SJCRH30 (cell line): ENCODE measurements at places on chromosomes 1 and 21.

DNA sequence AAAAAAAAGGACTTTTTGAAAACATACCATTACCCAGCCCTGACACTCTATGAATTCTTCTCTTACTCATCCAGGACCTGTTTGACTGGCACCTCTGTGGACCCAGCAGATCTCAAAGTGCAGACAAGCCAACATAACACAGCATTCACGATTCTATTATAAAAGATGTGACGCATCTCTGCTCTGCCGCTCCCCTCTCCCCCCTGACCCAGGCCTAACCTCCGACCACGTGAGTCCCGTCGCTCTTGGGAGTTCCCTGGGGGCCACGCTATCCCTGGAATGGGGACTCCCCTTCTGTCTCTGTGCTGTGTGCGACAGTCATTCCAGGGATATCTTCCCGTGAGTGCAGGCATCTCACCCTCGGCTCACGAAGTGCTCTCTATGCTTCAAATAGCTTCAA, 21.1 kb downstream of the LRRC38 start:
- H3K27ac ChIP-seq: no peak overlapping the region
- H3K27me3 ChIP-seq: peaks cover 25% of the 10 kb centered on the region; the same call in 1 of the 2 replicates
- no peak overlapping the region for H3K4me3 ChIP-seq
- no peaks in the 10 kb centered on the region for H3K36me3 ChIP-seq
- DNase-seq: no peak

GRCh38 chr21:41428311-41428710, 2.3 kb downstream of the MX1 start:
- H3K36me3 ChIP-seq: no peaks in the 10 kb centered on the region
- no peak for DNase-seq
- H3K4me3 ChIP-seq: no peak overlapping the region
- no peaks in the 10 kb centered on the region for H3K4me1 ChIP-seq
- no peak overlapping the region for H3K27ac ChIP-seq
- H3K27me3 ChIP-seq: no peaks in the 10 kb centered on the region

GRCh38 chr21:20822666-20823065, 175.5 kb upstream of the NCAM2 start:
- no peak overlapping the region for H3K4me3 ChIP-seq
- DNase-seq: peak; percentile 39
- no peaks in the 10 kb centered on the region for H3K4me1 ChIP-seq

DNA sequence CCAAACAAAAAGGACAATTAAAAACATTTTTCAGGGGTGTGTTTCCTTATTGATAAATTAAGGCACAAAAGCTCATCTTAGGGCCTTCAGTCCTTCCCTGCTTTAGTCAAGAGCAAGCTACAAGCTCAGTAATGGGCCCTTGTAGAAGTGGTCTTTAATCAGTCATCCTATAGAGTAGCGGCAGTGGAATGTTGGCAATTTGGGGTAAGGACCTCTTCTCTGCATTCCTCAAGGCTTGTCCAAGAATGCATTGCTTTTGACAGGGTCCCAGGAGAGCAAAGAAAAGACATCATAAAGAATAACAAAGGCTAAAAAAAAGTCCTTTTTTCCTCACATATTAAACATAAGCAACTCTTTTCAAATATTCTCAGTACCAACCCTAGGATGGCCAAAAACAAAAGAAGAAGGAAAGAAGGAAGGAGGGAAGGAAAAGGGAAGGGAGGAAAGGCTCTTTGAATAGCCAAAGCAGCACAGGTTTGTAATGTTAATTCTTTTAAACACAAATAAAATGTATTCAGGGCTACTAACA, 27.3 kb upstream of the CAMK1G start:
- peaks cover 53% of the 10 kb centered on the region for H3K4me1 ChIP-seq
- H3K27ac ChIP-seq: peak overlapping the region; percentile 48
- H3K36me3 ChIP-seq: no peaks in the 10 kb centered on the region
- peak; percentile 49 for DNase-seq
- no peaks in the 10 kb centered on the region for H3K27me3 ChIP-seq

DNA sequence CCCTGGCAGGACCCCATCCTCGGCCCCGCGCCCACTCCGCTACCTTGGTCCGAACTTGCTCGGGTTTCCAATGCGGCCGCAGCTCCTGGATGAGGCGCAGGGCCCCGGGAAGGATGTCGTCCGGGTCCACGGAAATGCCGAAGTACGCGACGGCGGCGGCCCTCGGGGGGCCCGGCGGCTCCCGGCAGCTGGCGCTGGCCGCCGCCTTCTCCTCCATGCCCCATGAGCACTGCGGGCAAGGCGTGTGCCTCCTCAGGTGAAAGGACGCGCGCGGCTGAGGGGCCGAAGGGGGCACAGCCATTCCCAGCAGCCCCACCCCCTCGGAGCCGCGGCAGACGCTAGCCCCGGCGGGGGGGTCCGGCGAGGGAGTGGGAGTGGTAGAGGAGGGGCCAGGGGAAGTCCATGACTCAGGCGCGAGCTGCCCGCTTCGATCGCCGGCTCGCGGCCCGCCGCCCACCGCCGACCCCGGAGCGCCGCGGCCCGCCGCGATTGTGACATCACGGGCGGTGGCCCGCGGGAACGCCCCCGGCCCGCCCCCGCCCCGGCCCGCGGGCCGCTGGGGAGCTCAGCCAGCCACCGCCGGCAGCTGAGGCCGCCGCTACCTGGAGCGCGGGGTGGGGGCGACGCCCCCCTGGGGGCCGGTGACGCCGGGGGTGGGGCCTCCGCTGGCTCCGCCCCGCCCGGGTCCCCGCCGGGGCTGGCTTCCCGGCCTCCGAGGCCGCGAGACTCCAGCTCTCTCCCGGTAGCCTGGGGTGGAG, at the start of gene ETNK2:
Gene ETNK2 (minus strand): TSS at position 493 of the 758 bp plus-strand sequence. CDS start 192 bp downstream, at position 301.
- DNase-seq: peak; percentile 71
- no peak within 1 kb of the TSS for H3K27ac ChIP-seq
- H3K36me3 ChIP-seq: no peaks in the 10 kb centered on the region

DNA sequence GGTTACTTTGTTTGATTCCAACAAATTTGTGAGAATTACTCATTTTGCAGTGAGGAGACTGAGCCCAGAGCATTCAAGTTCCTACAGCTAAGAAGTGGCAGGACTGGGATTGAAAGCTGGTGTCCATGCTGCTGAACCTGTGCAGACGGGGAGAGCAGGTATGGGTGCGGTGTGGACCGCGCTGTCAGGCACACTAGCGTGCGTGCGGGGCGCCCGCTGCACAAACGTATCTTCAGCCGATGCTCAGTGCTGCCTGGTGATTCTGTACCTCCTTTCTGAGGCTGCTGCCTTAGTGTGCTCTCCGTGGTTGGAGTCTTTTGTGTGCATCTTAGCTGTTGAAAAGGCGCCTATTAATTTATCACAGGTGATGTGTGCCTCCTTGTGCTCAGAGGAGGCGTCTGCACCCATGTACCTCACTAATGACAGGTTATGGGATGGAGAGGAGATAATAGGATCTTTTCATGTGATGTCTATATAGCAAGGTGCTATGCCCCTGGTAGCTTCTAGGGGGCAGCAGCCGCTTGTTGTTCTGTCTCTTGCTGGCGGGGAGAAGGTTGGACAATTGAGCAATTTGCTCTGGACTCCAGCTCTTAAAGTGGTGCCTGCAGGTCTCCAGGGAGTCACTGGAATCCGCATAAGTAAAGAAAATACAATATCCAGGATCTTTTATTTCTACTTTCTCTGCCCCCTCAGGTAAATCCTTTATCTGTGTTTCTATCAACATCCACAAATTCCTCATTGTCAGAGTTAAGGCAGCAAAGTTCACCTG, 32.5 kb downstream of the PEX14 start:
- H3K36me3 ChIP-seq: no peaks in the 10 kb centered on the region
- no peak overlapping the region for H3K4me3 ChIP-seq
- no peak overlapping the region for H3K27ac ChIP-seq
- H3K27me3 ChIP-seq: no peaks in the 10 kb centered on the region
- peak; percentile 84 for DNase-seq

DNA sequence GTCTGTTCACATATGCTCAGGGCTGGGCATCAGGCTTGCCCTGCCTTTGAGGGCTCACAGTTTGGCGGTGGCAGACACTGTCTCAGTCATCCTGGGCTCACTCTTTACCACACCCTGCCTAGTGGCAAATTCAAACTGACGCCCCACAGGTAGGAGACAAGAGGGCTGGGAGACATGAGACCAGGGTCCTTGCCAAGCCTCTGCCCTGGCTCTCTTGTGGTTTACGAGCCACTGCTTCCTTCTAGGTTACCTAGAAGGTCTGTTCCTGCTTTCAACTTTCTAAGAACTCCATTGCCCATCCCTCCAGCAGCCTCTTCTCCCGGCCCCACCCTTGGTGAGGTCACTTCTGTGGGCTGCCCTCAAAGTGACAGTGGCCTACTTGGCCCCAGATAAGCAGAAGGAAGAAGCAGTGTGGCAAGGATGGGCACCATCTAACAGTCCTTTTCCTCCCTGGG, 10.5 kb downstream of the KIF21B start:
- no peaks in the 10 kb centered on the region for H3K36me3 ChIP-seq
- H3K4me3 ChIP-seq: no peak overlapping the region
- no peak overlapping the region for H3K27ac ChIP-seq
- DNase-seq: no peak

- H3K4me3 ChIP-seq: peak overlapping the region; percentile 95
- no peaks in the 10 kb centered on the region; the same call in 1 of the 2 replicates for H3K36me3 ChIP-seq
- H3K27me3 ChIP-seq: no peaks in the 10 kb centered on the region
- H3K27ac ChIP-seq: no peak overlapping the region
- no peak for DNase-seq
- peaks cover 4% of the 10 kb centered on the region; the same call in 1 of the 2 replicates for H3K4me1 ChIP-seq
Observed at GRCh38 chr1:53947172-53947907, 1.2 kb downstream of the LRRC42 start.

DNA sequence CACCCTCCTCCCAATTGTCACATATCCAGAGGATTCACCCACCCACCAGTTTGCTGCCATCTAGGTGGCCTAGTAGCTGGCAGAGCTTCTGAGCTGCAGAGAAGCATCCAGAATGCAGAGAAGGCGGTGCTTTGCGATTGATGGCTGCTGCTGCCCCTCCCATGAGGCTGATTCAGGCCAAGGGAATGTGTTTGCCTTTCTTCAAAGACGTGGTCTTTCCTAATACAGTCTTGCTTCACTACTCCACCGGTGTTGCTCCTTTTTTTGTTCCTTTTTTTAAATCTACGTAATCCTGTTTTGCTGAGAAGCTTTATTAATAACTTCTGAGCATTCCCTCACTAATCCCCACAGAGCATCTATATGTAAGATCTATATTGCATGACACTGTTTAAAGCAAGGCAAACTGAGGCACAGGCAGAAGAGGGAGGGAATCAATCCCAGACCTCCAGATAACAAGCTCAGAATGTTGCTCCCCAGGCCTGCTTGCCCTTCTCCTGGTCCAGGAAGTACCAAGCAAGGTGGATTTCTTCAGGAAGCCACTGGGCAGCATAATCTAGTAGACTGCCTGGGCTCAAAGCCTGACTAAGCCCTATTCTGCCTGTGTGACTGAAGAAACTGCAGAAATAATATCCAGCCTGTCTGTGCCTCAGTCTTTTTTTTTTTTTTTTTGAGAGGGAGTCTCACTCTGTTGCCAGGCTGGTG, 275.5 kb upstream of the FMN2 start:
- no peaks in the 10 kb centered on the region for H3K36me3 ChIP-seq
- H3K27me3 ChIP-seq: no peaks in the 10 kb centered on the region
- peaks cover 28% of the 10 kb centered on the region for H3K4me1 ChIP-seq
- H3K4me3 ChIP-seq: no peak overlapping the region
- DNase-seq: peak; percentile 34
- H3K27ac ChIP-seq: no peak overlapping the region

DNA sequence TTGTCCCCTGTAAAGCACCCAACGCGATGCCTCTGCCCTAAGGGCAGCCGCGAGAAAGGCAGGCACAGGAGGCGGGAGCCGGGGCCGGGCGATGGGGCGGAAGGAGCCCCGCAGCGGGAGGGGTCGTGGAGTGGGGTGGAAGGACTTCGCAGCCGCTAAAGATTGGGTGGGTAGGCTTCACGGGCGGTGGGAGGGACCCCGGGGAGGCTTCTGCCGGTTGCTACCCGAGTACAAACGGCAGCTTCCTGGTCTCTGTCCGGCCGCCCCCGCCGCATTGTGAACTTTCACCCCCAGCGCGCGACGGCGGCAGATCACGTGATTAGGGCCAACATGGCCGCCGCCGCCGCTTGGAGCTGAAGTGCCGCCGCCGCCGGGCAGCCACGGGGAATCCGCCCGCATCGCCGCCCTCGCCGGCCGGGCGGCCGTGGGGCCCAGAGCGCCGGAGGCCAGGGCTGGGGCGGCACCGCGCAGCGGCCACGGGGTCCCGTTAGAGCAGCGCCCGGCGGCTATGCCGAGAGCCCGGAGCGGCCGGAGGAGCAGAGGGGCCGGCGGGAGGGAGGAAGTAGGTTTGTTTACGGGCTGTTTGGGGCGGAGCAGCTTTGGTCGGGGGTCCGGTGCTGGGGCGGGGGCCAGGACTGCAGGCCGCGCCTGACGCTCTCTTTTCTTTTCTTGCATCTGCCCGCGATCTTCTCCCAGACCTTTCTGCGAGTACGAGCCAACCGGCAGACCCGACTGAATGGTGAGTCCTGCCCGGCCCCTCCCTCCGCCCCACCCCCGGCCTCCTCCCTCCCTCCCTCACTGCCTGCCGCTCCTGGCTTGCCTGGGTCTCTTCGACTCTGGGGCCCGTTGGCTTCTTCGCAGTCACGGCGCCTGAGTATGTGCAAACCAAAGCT, 42.4 kb downstream of the TMEM53 start:
- peak overlapping the region; percentile 75 for H3K4me3 ChIP-seq
- peak overlapping the region; percentile 82 for H3K27ac ChIP-seq
- H3K27me3 ChIP-seq: no peaks in the 10 kb centered on the region
- H3K4me1 ChIP-seq: peaks cover 16% of the 10 kb centered on the region
- H3K36me3 ChIP-seq: peaks cover 26% of the 10 kb centered on the region
- peak; percentile 94 for DNase-seq

DNA sequence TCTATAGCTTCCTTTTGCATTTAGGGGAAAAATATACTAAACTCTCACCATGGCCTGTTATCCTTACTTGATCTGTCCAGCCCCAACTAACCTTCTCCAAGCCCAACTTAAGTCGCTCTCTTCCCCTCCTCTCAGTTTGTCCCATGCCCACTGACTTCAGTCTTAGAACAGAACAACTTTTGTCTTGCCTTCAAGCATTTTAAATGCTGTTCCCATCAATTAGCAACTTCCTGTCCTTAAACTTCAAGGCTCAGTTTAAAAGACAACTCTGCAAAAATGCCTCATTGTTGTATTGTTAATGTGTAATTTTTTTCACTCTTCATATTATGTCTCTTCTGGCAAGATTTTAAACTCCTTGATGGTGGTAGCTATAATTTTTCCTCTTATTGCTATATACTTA, 526.9 kb downstream of the NEGR1 start:
- no peak for DNase-seq
- H3K4me3 ChIP-seq: no peak overlapping the region
- H3K27ac ChIP-seq: no peak overlapping the region
- H3K4me1 ChIP-seq: no peaks in the 10 kb centered on the region
- no peaks in the 10 kb centered on the region for H3K27me3 ChIP-seq
- H3K36me3 ChIP-seq: no peaks in the 10 kb centered on the region

- H3K27ac ChIP-seq: no peak overlapping the region
- no peak overlapping the region for H3K4me3 ChIP-seq
- no peaks in the 10 kb centered on the region for H3K36me3 ChIP-seq
- H3K4me1 ChIP-seq: no peaks in the 10 kb centered on the region
- H3K27me3 ChIP-seq: no peaks in the 10 kb centered on the region
Observed at GRCh38 chr1:231616667-231617066, 9.9 kb upstream of the DISC1 start.

- peaks cover 18% of the 10 kb centered on the region for H3K36me3 ChIP-seq
- DNase-seq: peak; percentile 96
- peaks cover 59% of the 10 kb centered on the region for H3K4me1 ChIP-seq
- no peaks in the 10 kb centered on the region for H3K27me3 ChIP-seq
Observed at GRCh38 chr1:15950763-15951295, 25.1 kb downstream of the ZBTB17 start.
